Uterus (tissue), 4 donors: ENCODE measurements at places on chromosomes 3 and 15. TPM values are rescaled to one million over a fixed set of nuclear protein-coding genes. Genes with fewer than 3 reads are reported as not detected.

DNA sequence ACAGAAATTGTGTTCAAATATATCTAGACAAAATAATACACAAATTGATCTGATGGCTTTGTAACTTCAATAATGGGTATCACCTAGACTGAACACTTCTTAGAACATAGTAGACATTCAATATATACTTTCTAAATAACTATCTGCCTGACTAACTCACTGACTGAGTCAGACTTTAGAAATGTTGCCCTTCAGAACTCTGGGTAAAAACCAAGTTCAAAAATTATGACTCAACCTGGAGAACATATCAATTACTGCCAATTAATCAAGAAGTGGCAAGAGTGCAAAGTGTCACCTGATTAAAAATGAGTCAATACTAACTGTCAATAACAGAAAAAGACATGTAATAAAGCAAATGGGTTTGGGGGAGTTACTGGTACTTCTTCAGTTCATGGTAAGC, 144.6 kb upstream of the TMCO5A start:
- no peak for DNase-seq

DNA sequence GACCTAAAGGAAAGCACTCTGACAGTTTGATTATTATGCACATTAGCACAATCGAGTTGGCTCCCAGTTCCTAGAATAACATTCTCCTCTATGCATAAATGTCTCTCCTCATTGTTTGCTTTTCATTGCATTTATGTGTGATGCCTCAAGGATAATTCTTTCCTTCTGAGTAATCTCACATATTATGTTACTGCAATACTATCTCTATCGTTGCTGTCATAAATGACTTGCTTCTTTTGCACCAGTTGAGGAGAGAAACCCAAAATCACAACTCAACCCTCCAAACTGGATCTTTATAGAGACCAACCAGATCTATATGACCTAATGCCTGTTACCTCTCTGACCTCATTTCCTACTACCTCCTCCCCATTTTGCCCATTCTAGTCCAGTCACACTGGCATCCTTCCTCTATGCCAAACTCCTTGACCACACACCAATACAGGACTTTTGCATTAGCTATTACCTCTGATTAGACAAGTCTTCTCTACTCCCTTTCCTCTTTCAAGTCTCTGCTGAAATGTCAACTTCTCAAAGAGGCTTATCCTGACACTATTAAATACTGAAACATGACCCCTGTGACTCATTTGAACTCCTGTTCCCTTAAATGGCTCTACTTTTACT, 1026.0 kb downstream of the TUSC7 start:
- no peak for DNase-seq

DNA sequence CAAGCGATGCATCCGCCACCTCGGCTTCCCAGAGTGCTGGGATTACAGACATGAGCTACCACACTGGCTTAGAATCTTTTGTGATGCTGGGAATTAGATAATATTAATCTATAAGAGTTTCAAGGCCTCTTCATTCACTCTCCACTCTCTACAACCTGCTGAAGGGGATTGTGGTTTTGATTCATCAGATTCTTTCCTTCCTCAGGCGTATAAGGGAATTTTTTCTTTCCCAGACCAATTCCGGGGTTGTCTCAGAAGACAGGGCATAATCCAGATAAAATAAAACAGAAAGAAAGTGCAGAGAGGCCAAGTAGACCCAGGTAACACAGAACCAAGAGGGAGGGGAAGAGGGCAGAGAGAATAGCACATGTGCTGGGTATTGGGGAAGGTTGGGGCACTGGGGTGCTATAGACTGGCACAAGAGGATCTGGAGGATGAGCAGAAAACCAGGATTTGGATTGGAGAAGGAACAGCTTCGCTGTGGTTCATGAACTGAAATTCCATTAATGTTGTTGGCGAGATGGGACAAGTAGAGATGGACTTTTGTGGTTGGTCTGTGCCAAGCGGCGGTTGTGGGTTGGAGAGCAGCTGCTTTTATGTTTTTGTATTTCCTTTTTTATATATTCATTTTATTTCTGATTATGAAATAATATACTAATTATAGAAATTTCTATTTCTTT, 12.8 kb downstream of the ARL6IP5 start:
- no peak for DNase-seq

- DNase-seq = no peak
Measured at GRCh38 chr3:150149651-150150051, 179.0 kb upstream of the PFN2 start.

- DNase-seq = no peak
Measured at GRCh38 chr3:62774221-62774620, 101.0 kb downstream of the CADPS start.

GRCh38 chr15:38843736-38844590, 279.3 kb upstream of the RASGRP1 start:
- no peak for DNase-seq

GRCh38 chr3:48187301-48187578, 977 bp downstream of the CDC25A start:
- no peak for DNase-seq

GRCh38 chr15:100849021-100849854, 30.4 kb upstream of the ALDH1A3 start:
- peak; percentile 70 for DNase-seq

DNA sequence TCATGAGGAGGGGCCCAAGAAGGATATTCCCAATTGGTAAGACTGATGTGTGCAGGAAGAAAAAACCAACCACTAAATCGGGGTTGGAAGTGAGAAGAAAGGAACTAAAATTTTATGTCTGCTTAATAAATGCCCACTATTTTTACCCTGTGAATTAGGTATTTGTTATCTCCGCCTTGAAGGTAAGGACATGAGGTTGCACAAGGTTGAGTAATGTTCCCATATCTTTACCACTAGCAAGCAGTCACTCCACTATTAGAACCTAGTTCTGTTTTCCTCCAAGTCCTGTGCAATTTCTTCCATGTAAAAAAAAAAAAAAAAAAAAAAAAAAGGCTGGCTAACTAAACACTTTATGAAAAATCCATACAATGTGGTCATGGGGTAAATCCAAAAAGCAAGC, 318.5 kb upstream of the SLCO3A1 start:
- DNase-seq = no peak

DNA sequence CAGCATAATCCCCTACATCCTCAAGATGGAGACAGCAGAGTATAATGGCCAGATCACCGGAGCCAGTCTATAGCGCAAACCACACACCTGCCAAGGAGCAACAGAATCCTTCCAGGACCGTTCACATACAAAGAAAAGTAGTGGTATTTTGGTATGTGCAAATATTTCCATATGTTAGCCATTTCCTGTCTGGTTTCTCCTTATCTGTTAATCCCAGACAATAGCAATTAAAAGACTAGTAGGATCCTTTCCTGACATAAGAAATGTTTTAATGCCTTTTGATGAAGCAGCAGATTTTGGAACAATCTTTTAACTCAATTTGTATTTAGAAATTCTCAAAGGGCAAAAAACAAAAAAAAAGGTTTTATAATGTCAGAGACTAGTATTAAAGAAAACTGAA, 22.2 kb downstream of the MRPS25 start:
- no peak for DNase-seq

- no peak for DNase-seq
Measured at GRCh38 chr15:87907676-87908446, 348.7 kb downstream of the NTRK3 start.

DNA sequence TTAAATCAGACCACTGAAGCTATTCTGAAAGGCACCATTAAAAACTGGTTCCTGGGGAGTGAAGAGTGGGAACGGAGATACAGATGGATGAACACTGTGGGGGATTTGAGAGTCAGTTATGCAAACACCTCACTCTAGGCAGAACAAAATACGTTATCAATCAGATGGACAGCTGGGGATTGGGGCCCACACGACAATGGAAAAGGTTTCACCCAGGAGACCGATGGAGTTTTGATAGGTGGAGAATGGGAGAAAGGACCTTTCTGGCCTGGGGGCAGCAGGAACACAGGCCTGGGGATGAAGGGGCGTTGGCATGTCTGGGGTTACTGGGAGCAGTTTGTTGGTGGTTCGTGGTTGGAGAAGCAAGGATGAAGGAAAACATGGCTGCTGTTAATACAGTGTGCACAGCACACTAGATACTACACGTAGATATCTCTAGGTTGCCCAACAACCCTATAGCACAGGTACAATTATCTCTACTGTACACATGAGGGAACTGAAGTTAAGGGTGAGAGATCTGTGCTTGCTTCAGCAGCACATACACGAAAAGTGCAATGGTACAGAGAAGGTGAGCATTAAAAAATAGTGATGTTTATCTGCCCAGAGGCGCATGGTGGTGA, 16.5 kb downstream of the ST6GAL1 start:
- no peak for DNase-seq

DNA sequence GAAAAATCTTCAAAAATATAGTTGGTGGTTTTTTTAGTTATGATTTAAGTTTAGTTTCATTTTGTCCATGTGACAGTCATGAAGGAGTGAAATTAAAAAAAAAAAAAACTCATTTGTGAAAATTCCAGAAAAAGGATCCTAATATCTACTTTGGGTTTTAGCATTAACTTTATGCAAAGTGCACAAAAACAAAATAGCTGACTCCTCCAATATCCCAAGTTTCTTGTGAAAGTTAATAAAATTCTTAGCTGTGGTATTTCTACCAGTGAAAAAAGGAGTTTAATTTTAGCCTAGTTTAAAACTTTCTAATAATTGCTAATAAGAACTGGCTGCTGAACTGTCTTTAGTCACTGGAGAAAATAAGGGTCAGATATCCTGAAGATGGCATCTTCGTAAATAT, 40.8 kb upstream of the RASA2 start:
- DNase-seq = no peak

The GASK1A gene
- 65.8 TPM for total RNA-seq

The ARL8B gene
- total RNA-seq = 22.8 TPM

The MYZAP gene
- 18.8 TPM for total RNA-seq

The TRH gene
- total RNA-seq = not detected

The GRM7 gene
- total RNA-seq = 0.51 TPM

The MAP6D1 gene
- total RNA-seq = not detected

The COL7A1 gene
- total RNA-seq = 0.88 TPM

The PATL2 gene
- 2.0 TPM for total RNA-seq
